ENCODE measurements at places on chromosomes 1 and 21.

DNA sequence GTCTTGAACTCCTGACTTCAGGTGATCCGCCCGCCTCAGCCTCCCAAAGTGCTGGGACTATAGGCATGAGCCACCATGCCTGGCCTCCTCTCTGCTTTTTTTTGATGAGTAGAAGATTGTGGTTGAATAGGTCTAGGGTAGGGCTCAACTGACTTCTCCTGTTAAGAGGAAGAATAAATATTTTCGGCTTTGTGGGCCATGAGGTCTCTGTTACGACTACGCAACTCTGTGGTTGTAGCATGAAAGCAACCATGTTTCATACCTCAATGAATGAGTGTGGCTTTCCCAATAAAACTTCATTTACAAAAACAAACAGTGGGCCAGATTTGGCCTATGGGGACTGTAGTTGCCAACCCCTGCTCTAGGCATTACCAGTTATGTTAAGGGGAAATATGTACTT is 67.8 kb downstream of the NID1 start:
- no peak for DNase-seq

DNA sequence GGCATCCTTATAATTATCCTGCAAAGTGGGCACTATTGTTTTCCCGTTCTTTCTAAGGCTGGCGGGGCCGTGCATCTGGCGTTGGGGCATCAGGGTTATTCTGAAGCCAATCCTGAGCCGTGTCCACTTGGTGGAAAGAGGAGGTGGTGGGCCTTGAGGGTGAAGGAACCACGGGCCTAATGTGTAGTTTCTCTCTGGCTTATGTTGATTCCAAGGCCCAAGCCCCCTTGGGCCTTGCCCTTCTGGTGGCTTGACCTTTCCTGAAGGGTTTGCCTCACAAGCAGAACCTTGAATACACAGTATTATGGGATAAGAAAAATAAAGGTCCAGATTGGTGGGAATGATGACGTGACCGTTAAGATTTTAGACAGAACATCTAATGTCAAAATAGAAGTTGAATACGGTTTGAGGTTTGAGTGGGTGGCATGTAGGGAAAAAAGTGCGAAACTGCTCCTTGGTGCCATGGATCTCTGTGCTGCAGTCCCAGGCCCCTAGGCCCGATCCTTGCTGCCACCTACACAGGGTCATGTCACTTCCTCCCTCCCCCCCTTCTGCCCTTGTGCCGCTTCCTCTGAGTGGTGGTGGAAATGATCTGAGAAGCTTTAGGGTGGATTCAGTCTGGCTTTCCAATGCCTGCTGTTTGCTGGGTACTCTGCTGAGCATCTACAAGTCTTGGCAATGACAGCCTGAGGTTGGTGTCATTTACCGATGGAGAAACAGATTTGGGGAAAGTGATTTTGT is 90.5 kb downstream of the PRDM2 start:
- DNase-seq: no peak

DNA sequence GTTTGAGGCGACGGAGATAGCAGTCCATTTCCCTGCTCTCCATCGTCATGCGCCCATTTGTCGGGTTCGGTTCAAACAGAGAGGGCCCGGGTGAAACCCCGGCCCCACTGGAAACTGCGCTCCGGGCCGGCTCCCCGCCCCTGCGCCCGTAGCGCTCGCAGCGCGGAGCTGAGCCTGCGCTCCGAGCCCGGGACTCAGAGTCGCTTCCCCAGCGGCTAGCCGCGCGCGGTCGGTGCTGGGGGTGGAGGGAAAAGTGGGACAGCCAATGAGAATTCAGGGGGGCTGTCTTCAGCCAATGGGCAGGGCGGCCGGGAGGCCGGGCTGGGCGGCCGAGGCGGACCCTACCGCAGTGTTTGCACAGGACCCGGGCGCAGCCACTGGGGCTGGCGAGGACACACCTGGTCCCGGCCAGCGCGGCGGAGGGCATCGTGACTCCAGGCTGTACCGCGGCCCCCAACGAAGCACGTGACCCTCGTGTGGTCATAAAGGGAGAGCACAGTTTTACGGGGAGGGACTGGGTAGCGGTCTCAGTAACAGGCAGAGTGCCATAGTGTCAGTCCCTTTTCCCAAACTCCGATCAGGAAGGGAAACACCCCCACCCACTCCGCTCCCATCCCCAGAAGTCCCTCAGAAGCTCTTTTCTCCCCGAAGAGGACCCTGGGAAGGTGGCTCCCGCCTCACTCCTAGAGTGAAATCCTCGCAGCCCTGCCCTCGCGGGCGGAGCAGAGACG is at the start of gene INKA2:
TSS of gene INKA2 (minus strand) at position 202 of the 731 bp plus-strand sequence. CDS start at position 49, 153 bp downstream.
- DNase-seq: peak; percentile 94

DNA sequence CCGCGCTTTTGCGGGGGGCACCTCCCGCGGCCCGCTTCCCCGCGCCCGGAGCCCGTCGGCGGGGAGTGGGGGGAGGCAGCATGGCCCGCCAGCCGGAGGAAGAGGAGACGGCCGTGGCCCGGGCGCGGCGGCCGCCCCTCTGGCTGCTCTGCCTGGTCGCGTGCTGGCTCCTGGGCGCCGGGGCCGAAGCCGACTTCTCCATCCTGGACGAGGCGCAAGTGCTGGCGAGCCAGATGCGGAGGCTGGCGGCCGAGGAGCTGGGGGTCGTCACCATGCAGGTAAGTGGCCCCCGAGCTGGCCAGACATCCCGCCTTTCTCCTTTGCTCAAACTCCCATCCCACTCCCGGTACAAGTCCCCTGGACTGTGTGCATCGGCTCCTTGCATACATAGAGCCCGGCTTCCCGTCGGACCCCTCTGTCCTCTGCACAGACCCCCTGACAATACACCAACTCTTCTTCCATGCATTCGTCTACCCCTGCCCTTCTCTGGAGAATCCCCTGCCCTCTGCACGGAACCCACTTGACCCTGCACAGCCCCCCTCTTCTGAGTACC is 812 bp downstream of the CACHD1 start:
- peak; percentile 60 for DNase-seq

GRCh38 chr1:19861034-19861433 is 21.2 kb upstream of the OTUD3 start:
- DNase-seq: no peak

DNA sequence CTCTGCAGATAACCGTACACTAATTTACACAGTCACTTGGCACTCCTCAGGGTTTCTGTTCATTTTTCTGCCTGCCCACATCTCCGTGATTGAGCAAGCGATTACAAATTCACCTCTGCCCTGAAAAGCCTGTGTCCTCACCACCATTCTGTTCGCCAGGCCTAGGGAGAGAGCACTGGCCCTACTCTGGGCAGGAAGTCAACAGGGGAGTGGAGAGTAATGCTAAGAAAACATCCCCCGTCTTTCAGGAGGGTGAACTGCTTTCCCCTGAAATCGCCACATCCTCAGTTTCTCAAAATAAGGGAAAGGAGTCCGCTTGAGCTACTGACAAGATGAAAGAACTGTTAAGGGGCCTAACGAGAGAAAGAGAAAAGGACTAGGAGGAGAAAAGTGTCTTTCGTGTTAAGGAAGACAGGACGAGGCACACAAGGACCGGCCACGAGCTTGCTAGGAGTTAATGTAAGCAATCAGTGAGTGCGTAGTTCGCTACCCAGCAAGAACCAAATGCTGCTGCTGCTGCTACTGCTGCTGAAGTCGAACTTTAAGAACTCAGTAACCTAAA is 632 bp downstream of the PEX19 start:
- DNase-seq: peak; percentile 51

- DNase-seq: peak; percentile 45
Measured at GRCh38 chr1:202623075-202623474, 87.2 kb downstream of the SYT2 start.

- no peak for DNase-seq
Measured at GRCh38 chr21:45499970-45500577, 42.2 kb downstream of the SLC19A1 start.

DNA sequence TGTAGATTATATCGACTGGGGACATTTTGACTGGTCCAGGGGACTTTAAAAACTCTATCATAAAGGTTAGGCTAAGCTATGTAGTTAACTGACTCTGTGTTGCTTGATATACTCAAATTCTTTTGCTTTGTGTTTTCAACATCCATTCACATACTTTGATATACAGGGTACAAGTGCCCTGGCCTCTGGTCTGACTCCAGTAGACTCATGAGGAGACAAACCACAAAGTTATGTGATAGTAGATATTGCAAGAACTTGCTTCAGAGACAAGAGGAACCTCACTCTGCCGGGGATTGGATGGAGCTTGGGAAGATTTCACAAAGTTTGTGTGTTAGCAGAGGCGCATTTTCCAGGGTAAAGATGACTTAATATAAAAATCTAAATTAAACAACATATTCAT is 1.3 kb downstream of the GORAB start:
- DNase-seq: no peak

DNA sequence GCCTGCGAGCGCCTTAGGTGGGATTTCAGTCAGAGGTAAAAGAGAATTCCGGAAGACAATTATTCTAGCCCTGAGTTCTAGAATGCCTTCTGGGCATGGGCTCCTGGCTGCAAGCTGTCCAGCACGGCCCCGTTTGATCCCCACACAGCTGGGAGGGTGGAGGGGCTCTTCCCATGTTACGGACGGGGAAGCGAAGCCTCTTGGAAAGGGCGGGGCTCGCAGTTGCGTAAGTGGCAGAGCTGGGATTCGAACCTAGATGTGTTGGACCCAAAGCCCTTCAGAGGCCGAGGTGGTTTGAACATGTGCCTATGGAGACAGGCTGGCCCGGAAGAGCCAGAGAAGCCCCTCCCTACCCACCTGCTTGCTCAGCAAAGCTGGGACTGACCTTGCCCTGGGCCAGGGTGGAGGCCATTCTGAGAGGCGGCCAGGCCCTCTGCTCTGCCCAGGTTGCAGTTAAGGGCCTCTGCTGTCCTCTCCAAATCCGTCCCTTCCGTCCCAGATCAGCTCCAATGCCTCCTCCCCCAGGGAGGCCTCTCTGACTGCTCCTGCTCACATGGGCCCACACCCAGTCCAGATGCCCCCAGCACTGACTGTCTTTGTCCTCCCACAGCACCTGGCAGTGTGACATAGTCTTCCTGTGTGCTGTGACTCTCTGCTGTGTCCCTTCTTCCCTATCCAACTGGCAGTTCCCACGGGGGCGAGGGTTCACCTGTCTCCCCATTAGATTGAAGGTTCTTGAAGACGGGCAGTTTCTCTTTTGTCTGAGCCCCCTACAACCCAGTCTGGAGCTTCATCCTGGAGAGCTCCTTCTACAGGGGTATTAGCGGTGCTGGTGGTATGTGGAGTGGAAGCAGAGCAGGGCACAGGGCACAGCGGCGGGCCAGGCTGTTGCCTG is 1.2 kb upstream of the HSPB7 start:
- no peak for DNase-seq

DNA sequence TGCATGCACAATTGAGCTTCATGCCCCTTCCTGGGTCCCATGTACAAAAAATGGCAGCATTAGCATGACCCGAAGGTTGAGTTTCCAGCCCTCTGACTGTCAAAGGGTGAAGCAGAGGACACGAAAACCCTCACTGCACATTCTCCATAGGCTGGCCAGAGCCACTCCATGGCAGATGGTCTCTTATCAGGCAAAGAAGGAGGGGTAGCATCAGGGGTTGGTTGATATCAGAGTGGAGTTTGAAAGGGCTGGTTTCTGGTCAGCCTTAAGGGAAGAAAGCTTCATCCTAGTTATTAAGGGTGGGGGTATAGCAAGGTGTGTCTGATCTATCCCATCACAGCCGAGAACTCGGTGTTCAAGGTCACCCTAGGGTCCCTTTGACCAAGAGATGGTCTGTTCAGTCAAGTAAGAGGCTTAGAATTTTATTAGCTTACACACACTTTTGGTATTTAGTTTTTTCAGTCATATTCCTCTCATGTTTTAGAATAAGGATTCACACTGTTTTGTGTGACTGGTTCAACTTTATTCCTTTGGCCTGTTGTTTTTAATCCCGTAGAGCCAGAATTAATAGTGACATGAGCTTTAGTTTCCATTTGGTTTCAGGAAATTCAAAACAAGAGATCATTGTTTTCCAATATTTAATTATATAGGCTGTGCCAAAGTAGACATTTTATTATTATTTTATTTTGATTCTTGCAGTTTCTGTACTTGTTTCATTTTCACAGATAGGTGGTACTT is 199.9 kb upstream of the FMN2 start:
- DNase-seq: no peak

DNA sequence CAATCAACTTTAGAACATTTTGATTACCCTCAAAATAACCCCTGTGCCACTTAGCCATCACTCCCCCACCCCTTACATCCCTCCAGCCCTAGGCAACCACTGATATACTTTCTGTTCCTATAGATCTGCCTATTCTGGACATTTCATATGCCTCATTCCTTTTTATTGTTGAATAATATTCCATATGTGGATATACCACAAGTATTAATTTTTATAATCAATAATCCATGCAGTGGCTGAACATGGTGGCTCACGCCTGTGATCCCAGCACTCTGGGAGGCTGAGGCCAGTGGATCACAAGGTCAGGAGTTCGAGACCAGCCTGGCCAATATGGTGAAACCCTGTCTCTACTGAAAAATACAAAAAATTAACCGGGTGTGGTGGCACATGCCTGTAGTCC is 20.1 kb upstream of the MED18 start:
- DNase-seq: no peak

DNA sequence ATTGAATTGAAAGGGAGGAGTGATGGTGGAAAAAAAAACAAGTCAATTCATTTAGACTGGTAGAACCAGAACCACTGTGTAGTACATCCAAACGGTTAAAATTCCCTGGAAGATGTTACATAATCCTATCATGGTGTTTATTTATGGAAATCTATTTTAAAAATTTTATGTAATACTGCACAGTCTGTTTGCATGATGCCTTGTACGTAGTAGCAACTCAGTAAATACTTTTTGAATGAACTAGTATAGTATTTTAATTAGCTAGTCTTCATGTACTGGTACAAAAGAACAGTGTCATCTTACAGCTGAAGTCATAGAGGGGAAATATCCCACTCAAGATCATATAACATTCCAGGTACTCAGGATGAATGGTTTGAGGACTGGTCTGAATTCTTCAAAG is 27.0 kb upstream of the IER5 start:
- no peak for DNase-seq

GRCh38 chr21:41823166-41823565 is 56.0 kb downstream of the PRDM15 start:
- no peak for DNase-seq

DNA sequence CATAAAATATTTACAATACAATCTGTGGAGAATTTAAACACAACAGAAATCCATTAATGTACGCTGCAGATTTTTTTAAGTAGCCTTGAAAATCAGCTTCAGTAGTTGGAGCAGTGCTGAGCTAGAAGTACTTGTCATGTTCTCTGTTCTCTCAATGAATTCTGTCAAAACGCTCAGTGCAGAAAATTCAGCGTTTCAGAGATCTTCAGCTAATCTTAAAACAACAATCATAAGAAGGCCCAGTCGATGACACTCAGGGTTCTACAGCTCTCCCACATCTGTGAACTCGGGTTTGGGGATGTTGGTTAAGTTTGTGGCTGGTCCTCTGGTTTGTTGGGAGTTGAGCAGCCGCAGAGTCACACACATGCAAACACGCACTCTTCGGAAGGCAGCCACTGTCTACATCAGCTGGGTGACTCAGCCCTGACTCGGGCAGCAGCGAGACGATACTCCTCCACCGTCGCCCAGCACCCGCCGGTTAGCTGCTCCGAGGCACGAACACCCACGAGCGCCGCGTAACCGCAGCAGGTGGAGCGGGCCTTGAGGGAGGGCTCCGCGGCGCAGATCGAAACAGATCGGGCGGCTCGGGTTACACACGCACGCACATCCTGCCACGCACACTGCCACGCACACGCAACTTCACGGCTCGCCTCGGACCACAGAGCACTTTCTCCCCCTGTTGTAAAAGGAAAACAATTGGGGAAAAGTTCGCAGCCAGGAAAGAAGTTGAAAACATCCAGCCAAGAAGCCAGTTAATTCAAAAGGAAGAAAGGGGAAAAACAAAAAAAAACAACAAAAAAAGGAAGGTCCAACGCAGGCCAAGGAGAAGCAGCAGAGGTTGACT is 161.2 kb downstream of the RUNX1 start:
- DNase-seq: peak; percentile 70

GRCh38 chr21:16073586-16073985 is 343.8 kb downstream of the USP25 start:
- DNase-seq: no peak
